ENCODE measurements at places on chromosomes 12 and 14. TPM values are rescaled to one million over a fixed set of nuclear protein-coding genes. Genes with fewer than 3 reads are reported as not detected.

DNAJC22 gene
- total RNA-seq = not detected

DNA sequence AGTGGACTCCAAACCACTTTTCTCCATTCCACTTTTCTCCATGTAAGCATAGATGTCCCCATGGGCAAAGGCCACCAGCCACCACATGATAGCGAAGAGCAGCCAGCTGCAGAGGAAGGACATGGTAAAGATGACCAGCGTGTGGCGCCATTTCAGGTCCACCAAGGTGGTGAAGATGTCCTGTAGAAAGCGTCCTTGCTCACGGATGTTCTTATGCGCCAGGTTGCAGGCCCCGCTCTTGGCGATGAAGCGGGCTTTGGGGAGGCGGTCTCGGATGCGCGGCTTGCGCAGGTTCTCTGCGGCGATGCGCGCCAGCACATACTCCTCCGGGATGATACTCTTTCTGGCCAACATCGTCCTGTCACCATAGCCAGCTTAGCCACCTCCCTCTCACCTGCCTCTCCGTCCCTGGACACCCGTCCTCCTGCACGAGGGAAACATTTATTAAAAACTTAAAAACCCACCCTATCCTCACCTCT lies 1.2 kb downstream of the KCNJ8 start:
- no peaks in the 10 kb centered on the region for H3K4me1 ChIP-seq
- peak overlapping the region; percentile 93 for H3K27ac ChIP-seq
- peak overlapping the region; percentile 54 for H3K4me3 ChIP-seq
- no peaks in the 10 kb centered on the region for H3K36me3 ChIP-seq

DNA sequence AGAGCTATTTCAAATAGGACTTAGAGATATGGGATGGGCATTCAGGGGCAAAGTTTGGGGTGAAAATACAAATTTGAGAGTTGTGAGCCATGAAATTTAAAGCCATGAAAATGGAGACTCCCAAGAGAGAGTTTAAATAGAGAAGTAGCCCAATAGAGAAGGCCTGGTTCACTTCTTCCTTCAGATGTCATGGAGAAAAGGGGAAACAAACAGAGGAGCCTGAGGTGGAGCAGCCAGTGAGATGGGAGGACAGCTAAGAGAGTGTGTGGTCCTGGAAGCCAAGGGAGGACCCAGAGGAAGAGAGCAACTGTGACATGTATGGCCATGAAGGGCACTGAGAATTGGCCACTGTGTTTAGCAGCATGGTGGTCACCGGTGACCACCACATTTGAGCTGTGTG lies 12.3 kb upstream of the DYNLL1 start:
- no peaks in the 10 kb centered on the region for H3K27me3 ChIP-seq
- H3K4me1 ChIP-seq = no peaks in the 10 kb centered on the region
- DNase-seq = no peak
- H3K36me3 ChIP-seq = no peaks in the 10 kb centered on the region

DNA sequence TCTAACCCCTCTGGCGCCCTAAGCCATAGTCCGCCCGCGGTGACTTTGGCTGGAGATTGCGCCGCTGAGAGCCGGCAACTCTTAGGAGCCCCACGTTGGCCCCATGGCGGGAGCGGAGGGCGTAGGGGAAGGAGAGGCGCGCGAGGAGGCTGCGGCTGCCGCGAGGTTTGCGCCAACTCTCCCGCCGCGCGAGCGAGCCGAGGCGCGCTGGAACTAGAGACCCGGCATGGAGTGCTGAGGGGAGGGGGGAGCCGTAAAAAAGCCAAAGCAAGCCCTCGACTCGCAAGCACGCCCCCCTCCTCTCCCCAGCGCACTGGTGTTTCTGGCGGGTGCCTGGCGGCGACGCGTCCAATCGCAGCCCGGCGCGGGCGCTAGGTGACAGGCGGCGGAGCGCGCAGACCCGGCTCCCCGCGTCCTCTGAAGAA lies at the start of gene SYT10:
TSS of gene SYT10 (minus strand) at position 233 of the 425 bp plus-strand sequence. CDS start 297 bp downstream, outside the sequence.
- H3K27ac ChIP-seq = no peak within 1 kb of the TSS
- no peaks in the 10 kb centered on the region for H3K4me1 ChIP-seq
- no peak for DNase-seq

GRCh38 chr14:56150645-56151345 lies 32.6 kb downstream of the PELI2 start:
- no peak overlapping the region for H3K4me3 ChIP-seq
- H3K27me3 ChIP-seq = no peaks in the 10 kb centered on the region
- no peak overlapping the region for H3K27ac ChIP-seq
- H3K4me1 ChIP-seq = no peaks in the 10 kb centered on the region

GRCh38 chr12:115472852-115473251 lies 788.9 kb upstream of the TBX3 start:
- no peak overlapping the region for H3K27ac ChIP-seq
- no peak overlapping the region for H3K4me3 ChIP-seq
- H3K4me1 ChIP-seq = no peaks in the 10 kb centered on the region
- no peaks in the 10 kb centered on the region for H3K36me3 ChIP-seq
- no peak for DNase-seq

GRCh38 chr12:107388263-107388662 lies 294.9 kb upstream of the CRY1 start:
- H3K4me3 ChIP-seq = no peak overlapping the region
- DNase-seq = no peak
- H3K27ac ChIP-seq = no peak overlapping the region
- H3K27me3 ChIP-seq = no peaks in the 10 kb centered on the region
- no peaks in the 10 kb centered on the region for H3K4me1 ChIP-seq
- no peaks in the 10 kb centered on the region for H3K36me3 ChIP-seq

LARP4 gene
- 69.1 TPM for total RNA-seq

DNA sequence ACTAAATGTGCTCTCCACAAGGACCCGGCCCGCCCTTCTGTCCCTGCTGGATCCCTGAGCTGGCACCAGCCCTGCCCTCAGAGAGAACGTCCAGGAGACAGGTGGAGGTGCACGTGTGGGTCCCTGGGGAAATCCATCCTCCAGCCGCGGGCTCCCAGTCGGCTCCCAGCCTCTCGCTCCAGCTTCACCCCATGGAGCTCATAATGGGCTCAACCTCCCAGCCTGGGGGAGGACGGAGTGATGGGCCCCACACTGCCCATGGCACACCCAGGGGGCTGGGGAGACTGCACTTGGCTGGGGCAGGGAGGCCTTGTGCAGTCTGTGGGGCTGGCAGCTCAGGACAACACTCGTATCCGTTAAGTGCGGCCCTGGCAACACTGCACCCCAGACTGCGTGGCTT lies 250.5 kb downstream of the TMEM121 start:
- H3K4me1 ChIP-seq = no peaks in the 10 kb centered on the region
- H3K36me3 ChIP-seq = no peaks in the 10 kb centered on the region
- DNase-seq = no peak
- H3K27me3 ChIP-seq = no peaks in the 10 kb centered on the region
- H3K4me3 ChIP-seq = no peak overlapping the region

GRCh38 chr12:117854339-117855012 lies 114.3 kb downstream of the KSR2 start:
- no peaks in the 10 kb centered on the region for H3K4me1 ChIP-seq
- H3K27me3 ChIP-seq = no peaks in the 10 kb centered on the region
- H3K27ac ChIP-seq = no peak overlapping the region
- no peaks in the 10 kb centered on the region for H3K36me3 ChIP-seq
- no peak for DNase-seq

GRCh38 chr12:13085968-13086686 lies 17.3 kb downstream of the GSG1 start:
- H3K4me3 ChIP-seq = no peak overlapping the region
- H3K27me3 ChIP-seq = no peaks in the 10 kb centered on the region
- no peak for DNase-seq
- H3K27ac ChIP-seq = no peak overlapping the region
- no peaks in the 10 kb centered on the region for H3K36me3 ChIP-seq

DNA sequence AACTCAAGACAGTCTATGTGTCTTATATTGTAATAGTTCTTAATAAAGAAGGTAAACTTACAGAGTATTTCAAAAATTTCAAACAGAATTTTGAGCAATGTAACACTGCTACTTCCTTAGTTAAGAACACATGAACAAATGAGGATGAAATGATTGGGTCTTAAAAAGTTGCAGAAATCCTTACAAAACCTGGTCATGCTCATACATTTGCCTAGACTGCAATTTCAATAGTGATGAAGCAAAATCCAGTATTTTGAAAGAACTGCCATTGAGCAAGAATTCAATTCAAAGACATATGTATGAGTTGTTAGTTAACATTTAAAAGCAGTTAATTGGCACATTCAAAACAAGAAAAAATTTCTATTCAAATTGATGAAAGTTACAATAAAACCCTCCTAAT lies 17.8 kb upstream of the HIF1A start:
- no peaks in the 10 kb centered on the region for H3K4me1 ChIP-seq
- no peaks in the 10 kb centered on the region for H3K36me3 ChIP-seq
- no peaks in the 10 kb centered on the region for H3K27me3 ChIP-seq
- H3K27ac ChIP-seq = no peak overlapping the region
- no peak for DNase-seq

DNA sequence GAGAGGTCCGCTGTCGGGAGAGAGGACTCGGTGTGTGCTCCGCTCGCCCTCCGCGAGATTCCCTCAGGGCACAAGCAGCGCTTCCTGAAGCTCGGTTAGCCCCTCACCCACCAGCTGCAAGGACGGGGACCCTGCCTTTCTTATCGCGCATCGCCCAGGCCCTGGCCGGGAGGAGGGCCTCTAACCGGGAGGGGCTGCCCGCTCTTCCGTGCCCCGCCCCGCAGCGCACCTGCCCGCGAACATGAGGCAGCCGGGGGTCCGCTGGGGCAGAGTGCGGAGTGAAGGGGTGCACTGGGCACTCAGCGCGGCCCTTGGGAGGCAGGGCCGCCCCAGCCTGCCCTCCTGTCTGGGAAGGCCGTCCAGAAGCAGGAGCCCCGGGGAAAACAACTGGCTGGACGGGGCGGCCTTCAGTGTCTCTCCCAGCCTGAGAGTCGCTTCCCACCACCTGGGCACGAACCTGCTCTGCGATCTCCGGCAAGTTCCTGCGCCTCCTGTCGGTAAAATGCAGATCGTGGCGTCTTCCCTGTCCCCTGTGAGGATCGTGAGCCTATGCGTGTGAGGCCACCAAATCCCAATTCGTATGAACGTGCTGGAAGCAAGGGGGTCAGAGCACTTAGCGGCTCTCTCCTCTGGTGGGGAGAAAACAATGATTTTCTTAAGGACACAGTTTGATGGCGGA lies 28.0 kb upstream of the ADIPOR2 start:
- no peaks in the 10 kb centered on the region for H3K4me1 ChIP-seq
- no peak overlapping the region for H3K27ac ChIP-seq
- no peaks in the 10 kb centered on the region for H3K27me3 ChIP-seq
- peak; percentile 27 for DNase-seq
- no peak overlapping the region for H3K4me3 ChIP-seq

GRCh38 chr14:99426813-99427346 lies 53.8 kb downstream of the SETD3 start:
- H3K36me3 ChIP-seq = no peaks in the 10 kb centered on the region
- H3K27ac ChIP-seq = no peak overlapping the region
- H3K4me3 ChIP-seq = no peak overlapping the region
- no peaks in the 10 kb centered on the region for H3K4me1 ChIP-seq

ADGRD1 gene
- total RNA-seq = 89.9 TPM

- no peak overlapping the region for H3K27ac ChIP-seq
- no peaks in the 10 kb centered on the region for H3K36me3 ChIP-seq
- H3K4me1 ChIP-seq = no peaks in the 10 kb centered on the region
- H3K27me3 ChIP-seq = no peaks in the 10 kb centered on the region
- H3K4me3 ChIP-seq = no peak overlapping the region
- DNase-seq = no peak
Measured at GRCh38 chr12:41325336-41325735, 137.2 kb downstream of the PDZRN4 start.

GRCh38 chr12:26648584-26648983 lies 184.4 kb downstream of the ITPR2 start:
- H3K4me1 ChIP-seq = no peaks in the 10 kb centered on the region
- no peak overlapping the region for H3K27ac ChIP-seq
- no peak for DNase-seq
- no peaks in the 10 kb centered on the region for H3K27me3 ChIP-seq

DPPA3 gene
- not detected for total RNA-seq

DNA sequence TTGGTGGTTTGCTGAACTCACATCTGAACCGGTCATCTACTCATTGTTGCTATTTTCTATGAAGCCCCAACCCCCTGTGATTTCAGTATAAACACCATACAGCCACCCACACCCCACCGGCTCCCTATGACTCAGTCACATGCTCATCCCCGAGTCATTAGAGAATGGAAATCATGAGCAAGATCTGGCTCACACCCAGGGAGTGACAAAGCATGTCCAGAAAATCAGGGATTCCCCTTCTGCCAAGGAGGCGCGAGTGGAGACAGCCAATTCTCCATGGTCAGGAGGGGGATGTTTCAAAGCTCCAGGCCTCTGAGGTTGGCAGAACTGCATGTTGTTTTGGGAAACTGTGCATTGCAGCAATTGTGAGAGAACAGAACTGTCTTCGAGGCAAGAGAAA lies 657.5 kb upstream of the TBX3 start:
- no peaks in the 10 kb centered on the region for H3K36me3 ChIP-seq
- peak; percentile 93 for DNase-seq
- no peaks in the 10 kb centered on the region for H3K27me3 ChIP-seq
- H3K27ac ChIP-seq = peak overlapping the region; percentile 64
- no peaks in the 10 kb centered on the region for H3K4me1 ChIP-seq

GRCh38 chr14:101813171-101813759 lies 51.8 kb downstream of the PPP2R5C start:
- H3K27me3 ChIP-seq = no peaks in the 10 kb centered on the region
- H3K27ac ChIP-seq = peak overlapping the region; percentile 32
- H3K4me1 ChIP-seq = peaks cover 13% of the 10 kb centered on the region
- DNase-seq = peak; percentile 32
- no peaks in the 10 kb centered on the region for H3K36me3 ChIP-seq

SLC8A3 gene
- total RNA-seq = 1.8 TPM

GNS gene
- total RNA-seq = 71.5 TPM

SPIC gene
- not detected for total RNA-seq

DNA sequence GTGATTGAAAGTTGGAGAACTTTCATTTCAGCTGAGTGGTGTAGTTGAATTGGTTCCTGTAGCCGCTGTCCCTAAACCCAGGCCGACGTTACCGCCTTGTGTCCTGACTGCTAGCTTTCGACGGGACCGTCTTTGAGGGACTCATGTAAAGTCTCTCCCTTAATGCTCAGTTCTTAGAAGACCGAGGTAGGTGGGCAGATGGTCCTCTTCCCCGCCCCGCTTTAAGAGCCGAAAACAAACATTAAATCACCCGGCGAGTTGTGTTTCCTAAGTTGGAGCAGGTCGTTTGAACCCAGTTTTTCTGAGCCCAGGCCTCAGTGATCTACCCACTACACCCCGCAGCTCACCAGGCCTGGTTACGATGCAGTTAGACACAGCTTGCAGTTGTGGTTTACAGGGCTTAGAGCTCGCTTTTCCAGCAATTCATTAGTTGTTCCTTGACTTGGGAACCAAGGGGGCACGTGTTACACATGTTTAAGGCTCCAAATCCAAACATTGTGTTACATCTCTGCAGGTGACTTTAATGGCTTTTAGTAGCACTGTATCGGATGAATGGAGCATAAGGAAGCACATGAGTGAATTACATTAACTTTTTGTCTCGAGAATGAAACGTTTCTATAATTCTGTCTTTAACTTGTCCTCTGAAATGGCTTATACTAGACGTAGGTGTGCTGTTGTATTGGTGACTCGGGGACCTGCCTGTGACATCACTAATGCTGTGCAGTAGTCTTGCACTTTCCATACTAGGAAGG lies 790 bp downstream of the NEDD1 start:
- no peaks in the 10 kb centered on the region for H3K36me3 ChIP-seq
- H3K4me1 ChIP-seq = no peaks in the 10 kb centered on the region
- DNase-seq = no peak
